ENCODE measurements at places on chromosomes 1 and 21.

- DNase-seq = no peak
These were observed 306.4 kb downstream of the HHAT start for GRCh38 chr1:210635108-210635507.

DNA sequence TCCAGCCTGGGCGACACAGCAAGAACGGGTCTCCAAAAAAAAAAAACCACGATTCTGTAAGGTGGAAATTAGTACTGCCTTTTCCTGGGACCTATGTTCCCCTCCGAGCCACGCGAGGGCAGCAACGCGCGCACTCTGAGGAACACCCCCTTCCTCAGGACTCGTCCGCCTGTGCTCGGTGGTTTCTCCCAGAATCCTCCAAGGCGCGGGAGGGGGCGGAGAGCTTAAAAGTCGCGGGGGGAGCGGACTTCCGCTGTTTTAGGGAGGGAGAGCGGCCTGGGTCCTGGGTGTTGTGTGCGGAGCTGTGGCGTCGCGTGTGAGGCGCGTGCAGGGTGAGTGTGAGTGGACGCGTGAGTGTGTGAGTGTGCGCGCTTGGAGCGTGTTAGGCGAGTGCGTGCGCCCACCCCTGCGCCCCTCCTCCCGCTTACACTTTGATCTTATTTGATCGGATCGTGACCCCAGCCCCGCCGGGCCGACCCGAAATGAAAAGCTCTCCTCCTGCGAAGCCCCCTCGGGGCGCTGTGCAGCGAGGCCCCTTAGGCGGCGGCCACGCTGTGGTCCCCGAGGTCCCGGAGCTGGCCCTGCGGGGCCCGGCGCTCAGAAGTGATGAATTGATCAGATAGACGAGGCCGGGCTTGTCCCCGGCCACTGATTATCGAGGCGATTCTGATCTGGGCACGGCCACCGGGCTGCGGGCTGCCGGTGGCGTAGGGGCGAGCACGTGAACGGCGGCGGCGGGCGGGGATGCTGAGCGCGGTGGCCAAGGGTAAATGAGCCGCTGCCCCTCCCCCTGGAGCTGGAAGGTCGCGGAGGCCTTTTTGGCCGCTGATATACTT, 9.6 kb downstream of the TMEM167B start:
- peak; percentile 61 for DNase-seq

DNA sequence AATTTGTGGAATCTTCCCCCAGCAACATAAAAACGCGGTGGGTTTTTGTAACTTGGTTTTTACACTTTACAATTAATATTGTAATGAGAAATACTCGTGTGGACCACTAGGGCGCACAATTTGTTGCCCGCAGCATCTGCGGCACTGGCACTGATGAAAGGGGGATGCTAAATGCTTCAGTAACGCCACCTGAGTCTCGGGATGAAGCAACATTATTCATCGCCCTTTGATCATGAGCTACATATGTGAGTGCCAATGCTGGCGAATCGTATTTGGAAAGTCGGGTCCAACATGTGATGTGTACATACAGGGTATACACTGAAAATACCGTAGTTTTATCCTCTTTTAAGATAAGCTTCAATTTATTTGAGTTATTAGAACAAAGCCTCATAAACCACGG, 34.2 kb upstream of the COX20 start:
- DNase-seq = no peak

DNA sequence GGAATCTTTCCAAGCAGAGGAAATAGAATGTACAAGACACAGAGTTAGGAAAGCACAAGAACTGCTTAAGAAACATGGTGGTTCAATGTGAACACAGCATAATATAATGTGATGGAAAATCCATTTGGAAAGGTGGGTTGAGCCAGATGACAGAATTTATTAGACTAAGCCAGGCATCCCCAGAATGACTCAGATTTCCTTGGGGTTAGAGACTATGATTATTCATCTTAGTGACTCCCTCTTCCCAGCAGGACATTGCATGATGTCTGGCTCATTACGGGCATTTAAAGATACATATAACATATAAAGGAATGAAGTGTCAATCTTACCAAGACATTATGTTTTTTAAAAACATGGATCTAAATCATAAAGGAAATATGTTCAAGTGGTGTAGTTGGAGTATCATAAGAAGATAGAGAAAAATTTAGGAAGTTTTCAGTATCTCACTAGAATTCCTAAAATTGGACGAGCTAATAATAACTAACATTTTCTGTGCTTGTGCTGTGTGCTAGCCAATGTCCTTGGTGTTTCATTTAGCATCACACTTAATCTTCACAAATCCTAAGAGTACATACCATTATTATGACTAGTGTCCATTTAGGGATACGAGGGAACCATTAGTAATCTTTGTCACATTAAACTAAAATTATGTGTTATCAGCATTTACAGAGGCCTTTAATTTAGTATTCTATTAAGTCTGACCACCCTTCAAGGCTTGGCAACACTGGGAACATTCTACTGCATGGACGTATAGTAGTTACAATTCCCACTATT, 41.0 kb upstream of the ST6GALNAC5 start:
- DNase-seq = no peak

GRCh38 chr1:18058206-18058921, 49.2 kb upstream of the IGSF21 start:
- no peak for DNase-seq

GRCh38 chr1:51420867-51421627, 90.7 kb upstream of the TTC39A start:
- no peak for DNase-seq

GRCh38 chr1:17635811-17636210, 96.3 kb downstream of the ARHGEF10L start:
- DNase-seq = no peak

GRCh38 chr21:45102391-45102932, 28.1 kb downstream of the ADARB1 start:
- no peak for DNase-seq

GRCh38 chr1:186999506-186999905, 170.8 kb downstream of the PLA2G4A start:
- DNase-seq = no peak

DNA sequence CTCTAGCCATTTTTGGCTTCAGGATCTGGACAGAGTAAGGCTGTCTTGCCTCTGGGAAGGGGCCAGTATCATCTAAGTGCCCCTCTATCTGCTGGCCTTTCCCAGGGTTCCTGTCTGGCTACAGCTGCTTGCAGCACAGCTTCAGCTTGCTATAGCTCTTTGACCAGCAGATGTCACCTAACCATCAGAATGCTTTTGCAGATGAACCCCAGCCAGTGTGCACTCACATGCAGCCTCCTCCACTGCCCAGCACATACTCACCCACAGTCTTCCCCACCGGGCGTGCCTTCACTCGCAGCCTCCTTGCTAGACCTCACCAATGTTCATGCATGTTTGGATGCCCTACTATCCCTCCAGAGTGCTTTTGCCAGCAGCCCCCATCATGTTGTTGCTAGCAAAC, 769.0 kb downstream of the BRINP3 start:
- no peak for DNase-seq

DNA sequence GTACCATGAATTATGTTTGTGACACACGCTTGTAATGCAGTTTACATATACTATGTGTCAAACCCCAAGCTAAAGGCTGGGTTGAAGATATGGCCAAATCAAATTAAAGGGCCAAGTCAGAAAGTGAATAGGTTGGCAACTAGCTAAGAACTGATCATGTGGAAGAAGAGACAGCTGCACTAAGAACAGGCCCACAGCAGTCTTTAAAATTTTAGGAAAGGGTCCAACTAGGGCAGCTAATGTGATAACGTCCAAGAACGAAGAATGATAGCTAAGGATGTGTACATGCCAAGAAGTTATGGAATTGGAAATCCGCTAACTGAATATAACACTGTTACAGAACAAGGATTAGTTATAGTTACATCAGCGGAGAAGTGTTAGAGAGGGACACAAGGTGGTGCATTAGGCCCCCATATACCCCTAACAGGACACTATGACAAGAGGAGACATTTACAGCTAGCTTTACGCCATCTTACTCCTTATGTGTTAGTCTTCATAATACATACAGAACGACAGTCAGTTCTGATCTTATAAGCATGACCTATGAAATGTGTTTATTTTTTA, 6.5 kb upstream of the RNF2 start:
- DNase-seq = no peak

GRCh38 chr1:61174060-61174795, 91.9 kb downstream of the NFIA start:
- no peak for DNase-seq

DNA sequence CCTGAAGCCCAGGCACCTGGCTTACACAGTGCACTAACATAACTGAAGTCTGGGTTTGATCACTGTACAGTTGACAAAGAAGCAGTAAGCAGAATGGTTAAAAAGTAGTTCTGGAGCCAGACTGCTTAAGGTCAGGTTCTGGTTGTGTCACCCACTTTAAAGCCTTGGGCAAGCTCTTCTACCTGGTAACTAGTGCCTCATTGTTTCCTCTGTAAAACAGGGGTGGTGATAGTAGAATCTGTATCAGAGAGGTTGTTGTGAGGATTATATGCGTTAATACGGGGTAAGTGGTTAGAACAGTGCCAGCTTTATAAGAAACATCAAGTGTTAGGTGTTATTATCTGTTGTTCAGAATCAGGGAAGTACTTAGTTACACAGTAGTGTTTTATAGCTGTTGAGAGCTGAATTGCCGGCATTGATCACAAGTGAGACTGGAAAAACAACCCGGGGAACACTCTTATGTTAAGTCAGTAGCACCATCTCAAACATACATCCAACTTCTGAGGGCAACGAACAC, 3.7 kb downstream of the BACH1 start:
- no peak for DNase-seq

DNA sequence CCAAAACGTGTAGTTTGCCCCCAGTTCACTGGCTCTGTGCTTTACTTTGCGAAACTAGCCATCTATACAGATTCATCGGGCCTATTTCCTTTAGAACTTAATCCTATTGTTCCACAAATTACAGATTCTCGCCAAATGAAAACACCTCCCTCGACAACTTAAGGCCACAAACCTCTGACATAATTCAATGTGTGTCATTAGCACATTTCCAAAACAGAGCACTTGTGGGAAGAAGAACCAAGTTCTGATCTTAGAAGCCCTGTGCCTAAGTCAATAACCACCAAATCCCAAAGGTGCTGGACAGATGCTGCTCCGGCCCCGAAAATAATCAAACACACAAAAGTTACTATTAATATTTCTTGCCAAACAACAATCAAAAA, 93.9 kb downstream of the SLC45A1 start:
- no peak for DNase-seq

GRCh38 chr1:167148421-167148820, 54.5 kb downstream of the STYXL2 start:
- DNase-seq = no peak

GRCh38 chr1:61873994-61874393, 131.7 kb downstream of the PATJ start:
- DNase-seq = no peak

GRCh38 chr21:27595716-27596115, 628.8 kb upstream of the ADAMTS5 start:
- no peak for DNase-seq

- DNase-seq = no peak
These were observed at the start of gene MTMR11 for GRCh38 chr1:149936170-149936991. Gene MTMR11 (minus strand): TSS chr1:149936879. CDS start chr1:149936647, 232 bp downstream.

GRCh38 chr1:169548282-169548681, 38.0 kb downstream of the F5 start:
- DNase-seq = no peak

GRCh38 chr1:166999500-167000055, 10.5 kb downstream of the MAEL start:
- no peak for DNase-seq

GRCh38 chr1:94922761-94923331, 4.1 kb downstream of the CNN3 start:
- DNase-seq = no peak

- DNase-seq = no peak
These were observed 5.7 kb upstream of the OLIG2 start for GRCh38 chr21:33019885-33020557.

- DNase-seq = no peak
These were observed 107.0 kb downstream of the MRPS6 start for GRCh38 chr21:34180407-34180806.

DNA sequence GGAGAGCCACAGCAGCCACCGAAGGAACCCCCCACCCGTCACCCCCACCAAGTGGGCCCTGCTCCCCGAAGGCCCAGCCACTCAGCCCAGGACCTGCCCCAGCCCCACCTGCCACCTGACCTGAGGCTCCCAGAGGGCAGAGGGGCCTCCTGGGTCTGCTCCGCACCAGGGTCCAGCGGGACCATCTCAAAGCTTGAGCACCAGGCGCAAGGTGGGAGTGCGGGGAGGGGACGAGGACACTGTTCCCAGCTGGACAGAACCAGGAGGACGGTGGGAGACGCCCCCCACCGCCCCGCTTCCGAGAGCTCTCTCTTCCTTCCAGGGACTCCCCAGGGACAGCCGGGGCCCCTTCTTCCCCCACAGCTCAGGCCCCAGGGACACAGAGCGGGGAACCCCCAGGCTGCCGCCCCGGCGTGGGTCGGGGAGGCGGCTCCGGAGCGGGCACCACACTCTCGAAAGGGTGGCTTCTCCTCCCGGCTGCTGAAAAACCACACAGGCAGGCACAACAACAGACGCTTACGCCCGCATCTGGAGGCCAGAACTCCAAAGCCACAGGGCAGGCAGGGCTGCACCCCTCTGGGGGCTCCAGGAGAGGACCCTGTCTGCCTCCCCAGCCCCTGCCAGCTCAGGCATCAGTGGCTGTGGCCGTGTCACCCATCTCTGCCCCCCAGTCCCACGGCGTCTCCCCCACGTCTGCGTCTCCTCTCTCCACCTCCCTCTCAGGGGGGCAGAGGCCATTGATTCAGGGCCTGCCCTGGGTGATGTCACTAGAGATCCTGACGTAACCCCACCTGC, 1.9 kb upstream of the TTLL10 start:
- no peak for DNase-seq

GRCh38 chr21:42187976-42188653, 30.8 kb upstream of the ABCG1 start:
- DNase-seq = no peak

DNA sequence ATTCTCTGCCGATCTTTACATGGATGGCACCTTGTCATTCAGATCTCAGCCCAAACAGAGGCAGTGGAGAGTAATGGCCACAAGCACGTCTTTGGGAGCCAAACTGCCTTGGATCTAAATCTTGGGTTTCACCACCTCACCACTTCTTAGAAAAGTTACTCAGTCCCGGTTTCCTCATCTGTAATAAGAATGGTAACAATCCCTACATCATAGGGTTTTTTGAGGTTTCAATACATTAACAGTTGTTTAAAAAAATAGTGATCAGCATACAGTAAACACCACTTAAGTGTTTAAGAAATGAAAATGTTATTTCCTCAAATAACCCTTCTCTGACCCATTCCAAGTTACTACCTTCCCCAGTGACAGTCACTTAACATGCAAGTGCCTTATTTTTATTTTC, 38.5 kb upstream of the KCNA3 start:
- DNase-seq = no peak

- no peak for DNase-seq
These were observed 145.7 kb downstream of the KCNK2 start for GRCh38 chr1:215228193-215228592.

DNA sequence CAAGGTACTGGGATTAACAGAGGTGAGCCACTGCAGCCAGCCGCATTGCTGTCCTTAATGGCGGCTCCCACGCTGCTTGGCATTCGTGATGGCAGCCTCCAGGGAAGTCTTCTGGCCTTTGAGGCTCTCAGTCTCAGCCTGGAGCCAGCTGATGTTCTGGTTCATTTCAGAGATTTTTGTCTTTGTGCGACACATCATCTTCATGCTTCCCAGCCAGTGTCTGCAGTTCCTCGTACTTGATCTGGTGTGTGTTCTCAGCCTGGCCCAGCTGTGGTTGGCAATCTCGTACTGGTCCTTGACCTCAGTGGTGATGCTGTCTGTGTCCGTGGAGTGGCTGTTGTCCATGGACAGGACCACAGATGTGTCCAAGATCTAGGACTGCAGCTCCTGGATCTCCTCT, 11.7 kb downstream of the SNRPE start:
- DNase-seq = no peak
